ENCODE measurements at places on chromosomes 4 and X. TPM values are rescaled to one million over a fixed set of nuclear protein-coding genes. Genes with fewer than 3 reads are reported as not detected.

The PTPN13 gene
- total RNA-seq: 3.8 TPM

The GPR78 gene
- not detected for total RNA-seq

The PAGE4 gene
- total RNA-seq: not detected

The C4orf51 gene
- not detected for total RNA-seq

The NDP gene
- total RNA-seq: not detected

The TNMD gene
- 0.22 TPM for total RNA-seq

The PLXNB3 gene
- 2.9 TPM for total RNA-seq

The PFKFB1 gene
- 0.19 TPM for total RNA-seq

The GDPD2 gene
- total RNA-seq: not detected

The LNX1 gene
- 9.5 TPM for total RNA-seq

The TAPT1 gene
- 35.3 TPM for total RNA-seq

The YIPF7 gene
- 1.4 TPM for total RNA-seq

The FOXR2 gene
- total RNA-seq: not detected

The MAGEA11 gene
- not detected for total RNA-seq

The CHRNA9 gene
- not detected for total RNA-seq

The USP51 gene
- total RNA-seq: 1.4 TPM

The GPRASP1 gene
- total RNA-seq: 4.7 TPM

The COQ2 gene
- 27.3 TPM for total RNA-seq

The TACR3 gene
- total RNA-seq: not detected

The MAGEA1 gene
- total RNA-seq: not detected

The CYTL1 gene
- 0.47 TPM for total RNA-seq

The AKAP14 gene
- not detected for total RNA-seq

The ADGRL3 gene
- total RNA-seq: 6.1 TPM

The HTN1 gene
- total RNA-seq: not detected

The NRK gene
- total RNA-seq: 2.7 TPM

The SMIM43 gene
- total RNA-seq: not detected
